ENCODE measurements at places on chromosomes 6 and 20.

DNA sequence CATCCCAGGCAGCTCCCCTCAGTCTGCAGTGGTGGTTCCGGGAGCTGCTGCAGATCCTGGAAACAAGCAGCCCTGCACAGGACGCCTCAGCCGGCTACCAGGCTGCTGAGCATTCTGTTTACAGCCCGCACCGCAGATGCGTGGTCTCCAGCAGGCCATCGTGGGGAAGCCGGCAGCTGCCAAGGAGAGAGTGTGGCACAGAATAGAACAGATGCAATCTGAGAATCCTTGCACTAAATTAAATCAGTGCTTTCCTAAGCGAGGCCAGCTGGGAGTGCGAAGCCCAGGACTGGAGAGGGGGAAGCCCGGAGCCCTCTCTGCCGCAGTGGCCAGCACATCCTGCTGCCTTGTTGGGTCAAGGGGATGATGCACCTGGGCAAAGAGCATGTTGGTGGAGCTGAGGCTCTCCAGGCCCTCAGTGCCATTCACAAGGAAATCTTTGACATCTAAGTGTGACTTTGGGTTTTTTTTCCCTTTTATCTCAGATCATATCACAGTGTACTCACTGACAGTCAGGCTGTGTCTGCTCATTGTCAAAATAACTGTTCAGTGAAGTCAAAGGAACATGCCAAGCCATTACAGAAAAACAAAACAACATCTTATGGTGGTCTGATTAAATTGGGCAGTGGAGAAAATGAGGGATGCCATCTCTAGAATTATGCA lies 118.1 kb downstream of the SYNDIG1 start:
- peak; percentile 88 for DNase-seq

- peak; percentile 51 for DNase-seq
These were observed 83.9 kb downstream of the SOD2 start for GRCh38 chr6:159608961-159609651.

DNA sequence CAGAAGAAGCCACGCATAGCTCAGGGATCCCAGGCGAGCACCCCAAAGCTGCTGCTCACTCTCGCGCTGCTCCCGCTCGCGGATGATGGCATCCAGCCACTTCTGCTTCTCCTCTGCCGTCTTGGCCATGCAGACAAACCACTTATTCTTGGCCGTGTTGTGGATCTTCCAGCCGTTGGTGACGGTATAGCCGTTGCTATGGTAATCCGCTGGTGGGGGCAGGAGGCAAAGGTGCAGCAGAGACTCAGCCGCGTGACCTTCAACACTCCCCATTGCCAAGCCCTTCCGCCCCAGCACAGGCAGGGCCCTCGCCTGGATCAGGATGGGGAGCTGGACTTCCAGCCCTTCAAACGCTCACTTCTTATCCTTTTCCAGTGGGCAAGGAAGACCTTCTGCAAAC lies 136.9 kb downstream of the PREX1 start:
- DNase-seq: no peak

DNA sequence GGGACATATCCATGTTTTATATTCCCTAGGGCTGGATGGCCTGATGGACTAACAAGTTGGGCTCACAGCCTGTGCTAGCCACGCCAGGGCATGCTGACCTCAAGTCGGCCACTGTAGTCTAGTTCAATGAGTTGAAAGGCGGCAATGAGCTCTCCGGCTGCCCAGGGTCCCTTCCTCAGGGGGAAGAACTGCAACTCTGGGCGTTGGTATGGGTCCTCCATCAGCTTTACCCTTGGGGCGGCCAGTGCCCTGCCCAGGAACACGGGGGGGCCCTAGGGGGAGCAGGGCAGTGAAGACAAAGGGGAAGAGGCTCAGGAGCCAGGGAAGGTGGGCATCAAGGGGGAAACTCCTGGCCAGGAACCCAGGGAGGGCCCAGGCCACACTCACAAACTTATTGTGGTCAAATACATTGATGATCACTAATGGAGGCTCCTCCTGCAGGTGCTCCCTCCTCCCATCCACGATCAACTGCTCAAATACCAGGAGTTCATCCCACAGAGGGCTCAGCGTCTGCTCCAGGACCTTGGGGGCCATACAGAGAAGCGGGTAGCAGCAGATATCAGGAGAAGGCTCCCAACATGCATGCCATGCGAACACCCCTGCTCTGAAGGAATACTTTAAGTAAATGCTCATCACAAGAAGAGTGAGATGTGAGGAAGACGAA lies 32.8 kb upstream of the SPAG4 start:
- no peak for DNase-seq

DNA sequence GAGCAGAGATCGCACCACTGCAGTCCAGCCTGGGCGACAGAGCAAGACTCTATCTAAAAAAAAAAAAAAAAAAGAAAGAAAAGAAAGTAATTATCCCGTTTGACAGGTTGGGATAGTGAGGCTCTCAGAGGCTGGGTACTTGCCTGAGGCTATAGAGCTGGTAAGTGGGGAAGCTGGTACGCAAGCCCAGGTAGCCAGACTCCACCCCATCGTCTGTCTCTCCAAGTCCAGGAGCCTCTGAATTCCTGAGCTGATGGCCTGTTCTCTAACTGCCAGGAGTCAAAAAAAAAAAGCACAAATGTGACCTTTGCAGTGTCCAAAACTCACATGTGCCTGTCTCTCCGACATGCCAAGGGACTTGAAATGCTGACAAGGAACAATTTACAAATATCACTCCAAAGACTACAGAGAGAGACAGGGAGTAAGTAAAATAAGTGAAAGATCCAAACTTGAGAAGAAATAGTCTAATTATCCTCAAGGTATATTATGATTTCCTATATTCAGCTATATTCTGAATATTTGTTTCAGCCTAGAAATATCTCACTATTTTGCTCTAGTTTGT lies 109.1 kb upstream of the SCAF8 start:
- DNase-seq: no peak

GRCh38 chr6:83872386-83873118 lies 13.1 kb downstream of the CYB5R4 start:
- no peak for DNase-seq

GRCh38 chr6:144559865-144560593 lies 274.9 kb downstream of the UTRN start:
- DNase-seq: no peak

GRCh38 chr20:20832715-20833114 lies 120.3 kb upstream of the RALGAPA2 start:
- DNase-seq: no peak

DNA sequence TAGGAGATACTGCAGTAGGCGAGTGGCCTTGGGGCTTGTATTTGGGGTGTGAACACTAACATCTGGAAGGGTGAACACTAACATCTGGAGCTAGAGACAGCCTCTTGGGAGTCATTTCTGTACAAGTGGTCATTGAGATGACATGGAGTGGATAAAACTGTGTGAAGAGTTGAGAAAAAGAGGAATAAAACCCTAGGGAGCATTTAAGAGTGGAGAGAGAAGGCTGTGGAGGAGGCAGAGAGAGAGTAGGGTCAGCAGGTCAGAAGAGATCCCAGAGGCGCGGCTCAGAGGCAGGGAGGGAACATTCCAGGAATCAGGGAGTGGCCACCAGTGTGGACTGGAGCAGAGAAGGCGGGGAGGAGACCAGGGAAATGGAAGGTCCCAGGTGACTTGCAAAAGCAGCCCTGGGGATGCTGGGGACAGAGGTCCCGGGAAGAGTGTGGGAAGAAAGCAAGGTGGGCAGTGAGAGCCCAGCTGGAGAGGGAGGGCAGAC lies 202.0 kb upstream of the RNF24 start:
- no peak for DNase-seq

DNA sequence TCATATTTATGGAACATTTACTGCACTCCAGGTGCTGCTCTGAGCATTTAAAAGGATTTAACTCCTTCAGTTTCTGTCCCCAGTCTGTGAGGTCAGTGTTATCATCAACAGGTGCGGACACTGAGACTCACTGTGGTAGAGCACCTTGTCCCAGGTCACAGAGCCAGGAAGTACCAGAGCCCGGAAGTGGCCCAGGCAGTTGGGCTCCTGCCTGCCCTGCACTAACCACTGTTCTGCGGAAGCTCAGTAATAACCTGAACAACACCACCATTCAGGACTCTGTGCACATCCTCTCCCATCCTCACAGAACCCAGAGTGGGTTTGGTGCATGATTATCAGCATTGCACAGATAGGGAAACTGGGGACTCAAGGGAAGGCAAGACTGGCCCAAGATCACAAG lies 16.8 kb upstream of the SIRPG start:
- DNase-seq: no peak
